ENCODE measurements at places on chromosomes 7 and 10.

- DNase-seq: no peak
Observed at GRCh38 chr7:139924461-139924860, 95.4 kb downstream of the TBXAS1 start.

GRCh38 chr7:120825152-120825551 is 32.8 kb downstream of the TSPAN12 start:
- no peak for DNase-seq

DNA sequence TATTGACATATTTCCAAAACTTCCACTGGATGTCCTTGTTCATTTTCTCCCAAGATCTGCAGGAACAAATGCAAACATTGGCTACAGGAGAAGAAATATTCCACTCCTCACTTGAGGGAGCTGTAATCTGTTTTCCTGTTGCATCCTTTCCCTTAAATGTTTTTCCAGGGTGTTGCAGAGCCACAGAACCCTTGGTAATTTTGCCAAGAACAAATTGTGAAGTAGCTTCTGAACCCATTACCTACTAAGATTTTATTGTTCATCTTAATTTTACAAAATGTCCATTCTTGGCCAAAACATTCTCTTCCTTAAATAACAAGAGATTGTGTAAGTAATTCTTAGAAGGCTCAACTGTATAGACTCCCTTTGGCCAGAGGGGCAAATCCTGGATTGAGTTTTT is 177.0 kb downstream of the GNAT3 start:
- DNase-seq: no peak

GRCh38 chr7:140533394-140533872 is 54.1 kb upstream of the MKRN1 start:
- no peak for DNase-seq

DNA sequence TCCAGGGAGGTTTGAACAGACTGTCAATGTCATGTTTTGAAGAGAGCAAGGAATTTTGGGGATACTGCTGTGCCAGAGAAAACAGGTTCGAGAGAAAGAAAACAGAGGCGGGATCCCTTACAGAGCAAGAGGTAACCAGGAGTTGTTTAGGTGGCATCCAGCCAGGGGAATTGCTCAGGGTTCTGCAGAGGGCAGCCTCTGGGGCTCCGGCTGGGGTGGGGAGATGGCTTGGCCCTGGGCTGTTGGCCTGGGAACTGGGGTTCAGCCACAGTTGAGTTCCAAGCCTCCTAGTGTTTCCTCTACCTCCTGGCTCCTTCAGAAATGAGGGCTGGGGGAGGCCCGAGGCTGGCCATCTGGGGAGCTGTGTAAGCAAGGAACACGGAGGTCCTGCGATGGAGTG is 68.0 kb downstream of the CAMK1D start:
- DNase-seq: no peak

Data from stimulated activated CD8-positive, alpha-beta memory T cell treated with anti-CD3 and anti-CD28 coated beads, Interleukin-4, amount 100 ng/mL, for 4 hours (primary cell).